ENCODE measurements at places on chromosomes 4 and X.

DNA sequence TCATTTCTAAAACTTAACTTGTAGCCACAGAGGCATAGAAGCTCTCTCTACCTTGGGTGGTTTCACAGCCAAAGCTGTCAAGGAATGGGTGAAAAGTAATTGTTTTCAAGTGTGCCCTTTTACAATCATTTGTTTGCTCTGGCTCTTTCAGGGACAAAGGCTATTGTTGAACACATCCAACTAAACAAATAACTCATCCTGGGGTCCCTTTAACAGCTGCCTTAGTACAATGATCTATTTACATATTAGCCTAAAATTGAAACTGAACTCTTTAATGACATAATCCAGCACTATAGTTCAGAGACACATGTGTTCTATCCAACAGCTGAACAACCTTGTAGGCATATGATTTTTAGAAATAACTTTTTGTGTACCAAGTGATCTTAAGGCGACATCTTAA lies 3.7 kb downstream of the HHIP start:
- DNase-seq, result no peak

- no peak for DNase-seq
Measured at GRCh38 chr4:169084954-169085353, 74.9 kb upstream of the CBR4 start.

DNA sequence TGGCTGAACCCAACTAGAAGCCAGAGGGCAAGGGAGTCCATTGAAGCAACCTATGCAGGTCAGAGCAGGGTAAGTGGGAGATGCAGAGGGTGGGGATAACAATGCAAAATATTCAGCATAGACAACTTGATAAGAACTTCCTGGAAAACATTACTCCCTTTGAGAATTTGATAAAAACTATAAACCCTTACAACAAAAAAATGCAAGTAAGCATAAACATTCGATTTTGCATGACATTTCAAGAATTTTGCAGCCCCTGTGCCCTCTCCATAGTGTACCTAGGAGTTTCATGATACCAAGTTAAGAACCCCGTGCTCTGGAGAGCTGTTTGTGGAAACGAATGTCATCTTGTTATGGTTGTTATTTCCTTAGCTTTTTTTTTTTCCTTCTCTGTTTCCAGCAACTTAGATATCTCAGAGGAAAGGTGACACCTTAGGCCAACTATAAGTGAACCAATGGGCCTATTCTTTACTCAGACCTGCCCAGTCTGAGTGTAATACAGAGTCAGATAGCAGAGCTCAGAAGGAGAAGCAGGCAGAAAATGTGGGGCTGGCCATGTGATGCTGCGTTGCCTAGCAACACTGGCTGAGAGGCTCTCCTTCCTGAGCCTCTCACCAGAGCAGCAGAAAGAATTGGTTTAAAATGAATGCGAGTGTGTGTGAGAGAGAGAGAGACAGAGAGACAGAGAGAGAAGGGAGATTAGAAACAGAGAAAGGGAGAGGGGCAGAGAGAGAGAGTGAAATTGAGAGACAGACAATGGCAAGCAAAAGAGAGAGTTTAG lies 36.7 kb upstream of the GABRQ start:
- DNase-seq, result no peak

DNA sequence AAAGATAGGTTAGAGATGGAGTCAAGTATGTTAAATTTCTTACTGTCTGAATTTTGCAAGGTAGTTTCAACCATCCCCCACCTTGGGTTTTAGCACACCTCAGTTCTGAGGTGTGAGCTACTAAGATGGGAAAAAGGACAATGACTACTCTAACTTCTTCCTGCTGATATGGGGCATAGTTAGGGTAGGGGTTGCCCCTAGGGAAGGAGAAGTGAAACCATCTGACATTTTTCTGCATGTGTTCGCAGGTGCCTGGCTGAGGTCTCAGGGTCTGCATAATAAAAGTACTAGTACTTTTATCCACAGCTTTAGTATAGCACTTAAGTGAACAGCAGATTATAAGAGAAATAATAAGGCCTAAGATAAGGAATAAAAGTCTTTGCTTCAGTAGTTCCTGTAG lies 129.5 kb upstream of the CYSLTR1 start:
- no peak for DNase-seq

DNA sequence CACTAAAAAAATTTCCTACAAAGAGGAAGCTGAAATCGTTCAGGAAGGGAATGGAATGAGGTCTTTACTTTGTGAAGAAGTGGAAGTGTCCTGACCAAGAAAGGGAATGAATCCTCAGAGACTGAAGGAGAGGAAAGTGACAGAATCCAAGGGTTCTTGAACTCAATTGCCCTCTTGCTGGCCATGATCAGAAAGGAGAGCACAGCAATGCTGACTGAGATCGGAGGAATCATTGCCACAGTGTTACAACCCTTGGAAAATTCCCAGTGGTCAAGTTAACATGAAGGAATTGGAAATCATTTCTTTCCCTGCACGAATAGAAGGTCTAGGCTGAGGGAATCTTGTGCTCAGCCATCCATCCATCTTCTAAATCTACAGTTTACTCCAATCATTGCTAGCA lies 190.0 kb upstream of the NEIL3 start:
- DNase-seq, result no peak

DNA sequence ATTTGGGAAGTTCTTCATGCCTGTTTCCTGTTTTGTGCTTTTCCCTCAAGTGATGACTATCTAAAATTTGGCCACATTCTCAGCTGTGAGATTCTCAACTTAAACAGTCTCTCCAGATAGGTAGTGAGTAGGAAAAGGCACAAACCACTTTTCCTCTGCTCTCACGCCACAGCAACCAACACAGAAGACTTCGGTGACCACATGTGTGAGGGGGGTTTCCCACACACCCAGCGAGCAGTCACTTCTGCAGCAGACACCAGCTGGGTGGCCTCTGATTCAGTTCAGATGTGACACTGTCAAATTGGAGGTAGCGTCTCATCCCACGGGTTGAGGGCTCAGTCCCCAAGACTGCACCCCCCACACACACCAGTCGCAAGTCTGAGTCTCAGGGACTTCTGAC lies 25.1 kb upstream of the CLDN34 start:
- peak; percentile 16 for DNase-seq

- no peak for DNase-seq
Measured at GRCh38 chrX:11375614-11376119, 82.5 kb downstream of the AMELX start.

- DNase-seq, result no peak
Measured at GRCh38 chrX:152915541-152916241, 17.8 kb downstream of the ZNF185 start.

- DNase-seq, result no peak
Measured at GRCh38 chr4:151627491-151627890, 133.3 kb downstream of the GATB start.

DNA sequence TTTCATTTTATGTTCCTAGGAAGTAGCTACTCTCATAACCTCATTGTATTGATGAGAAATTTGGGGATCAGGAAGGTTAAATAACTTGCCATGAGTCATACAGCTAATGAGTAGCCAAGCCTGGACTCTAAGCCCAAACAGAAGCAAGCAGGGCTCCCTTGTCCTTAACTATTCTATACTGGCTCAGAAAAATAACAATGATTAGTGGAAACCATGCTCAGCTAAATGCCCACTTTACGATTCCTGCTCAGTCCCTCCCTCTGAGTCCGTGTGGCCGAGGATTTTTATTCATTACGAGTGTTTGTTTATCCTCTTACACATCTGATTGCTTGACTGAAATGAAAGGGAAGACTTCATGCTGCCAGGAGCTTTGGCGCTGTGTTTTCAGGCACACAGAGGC lies 100.9 kb downstream of the SLC34A2 start:
- no peak for DNase-seq

DNA sequence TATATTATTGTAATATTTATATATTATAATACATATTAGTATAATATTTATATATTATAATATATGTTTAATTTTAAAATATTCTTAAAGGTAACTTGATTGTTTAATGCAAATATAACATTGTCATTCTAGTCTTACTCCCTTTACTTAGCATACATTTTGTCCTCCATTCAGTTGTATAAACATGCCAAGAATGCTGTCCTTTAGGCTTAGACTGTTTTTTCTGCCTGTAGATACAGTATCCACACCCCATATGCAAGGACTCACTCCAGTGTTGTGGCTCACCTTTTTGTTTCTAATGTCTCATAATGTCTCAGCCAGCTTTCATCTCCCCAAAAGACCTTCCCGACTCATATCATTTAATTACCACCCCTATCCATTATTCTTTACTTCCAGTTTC lies 2110.0 kb downstream of the PCDH7 start:
- no peak for DNase-seq

DNA sequence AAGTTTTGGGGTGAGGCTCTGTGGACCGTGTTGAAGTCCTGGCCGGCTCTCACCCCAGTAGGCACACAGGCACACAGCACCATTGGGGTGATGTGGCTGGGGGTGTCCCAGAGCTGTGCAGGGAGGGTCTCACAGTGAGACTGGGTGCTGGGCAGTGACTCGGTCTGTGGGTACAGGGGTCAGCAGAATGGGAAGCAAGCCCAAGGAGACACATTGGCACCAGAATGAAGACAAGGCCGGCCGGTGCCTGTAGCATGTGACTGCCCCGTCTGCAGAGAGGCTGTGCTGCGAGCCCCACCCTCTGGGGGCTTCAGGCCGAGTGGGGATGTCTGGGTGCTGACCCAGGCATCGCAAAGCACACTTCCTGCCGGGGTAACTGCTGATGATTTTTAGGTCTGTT lies 5.2 kb downstream of the MAEA start:
- no peak for DNase-seq

GRCh38 chrX:37776283-37776986 lies 3.4 kb upstream of the CYBB start:
- DNase-seq, result no peak

GRCh38 chr4:140995058-140995457 lies 138.2 kb downstream of the RNF150 start:
- no peak for DNase-seq

GRCh38 chr4:110211007-110211769 lies 12.8 kb upstream of the ELOVL6 start:
- peak; percentile 31 for DNase-seq

DNA sequence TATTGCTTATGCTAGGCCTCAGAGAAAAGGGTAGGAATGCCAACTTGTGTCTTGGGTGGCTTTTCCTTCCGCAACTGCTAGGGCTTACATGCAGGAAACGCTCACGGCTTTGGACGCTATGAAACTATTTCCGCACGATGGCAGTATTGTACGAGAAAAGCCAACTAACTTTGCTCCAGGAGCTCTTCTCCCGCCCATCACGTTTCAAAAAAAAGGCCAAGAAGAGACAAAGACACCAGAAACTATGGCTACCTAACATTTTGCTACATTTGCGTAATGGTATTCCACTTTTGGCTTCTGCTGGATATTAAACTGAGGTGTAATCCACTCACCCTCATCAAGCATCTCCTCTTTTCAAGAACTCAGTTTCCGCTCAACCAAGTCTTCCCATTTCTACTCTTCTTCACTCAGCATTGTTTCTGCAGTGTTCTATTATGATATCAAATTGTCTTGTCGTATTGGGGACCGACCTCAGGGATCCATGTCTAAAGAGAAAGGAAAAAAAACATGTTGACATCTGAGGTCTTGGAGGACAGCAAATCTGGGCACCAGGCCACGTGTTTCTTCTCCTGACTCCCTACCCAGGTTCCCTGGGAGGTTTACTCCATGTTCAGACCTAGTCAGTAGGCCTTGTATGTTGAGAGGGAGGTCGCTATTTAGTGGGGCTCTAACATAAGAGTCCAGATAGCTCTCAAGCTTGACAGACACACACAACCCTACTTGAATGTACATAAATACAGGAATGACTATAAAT lies 239.4 kb upstream of the STK26 start:
- DNase-seq, result peak; percentile 51

DNA sequence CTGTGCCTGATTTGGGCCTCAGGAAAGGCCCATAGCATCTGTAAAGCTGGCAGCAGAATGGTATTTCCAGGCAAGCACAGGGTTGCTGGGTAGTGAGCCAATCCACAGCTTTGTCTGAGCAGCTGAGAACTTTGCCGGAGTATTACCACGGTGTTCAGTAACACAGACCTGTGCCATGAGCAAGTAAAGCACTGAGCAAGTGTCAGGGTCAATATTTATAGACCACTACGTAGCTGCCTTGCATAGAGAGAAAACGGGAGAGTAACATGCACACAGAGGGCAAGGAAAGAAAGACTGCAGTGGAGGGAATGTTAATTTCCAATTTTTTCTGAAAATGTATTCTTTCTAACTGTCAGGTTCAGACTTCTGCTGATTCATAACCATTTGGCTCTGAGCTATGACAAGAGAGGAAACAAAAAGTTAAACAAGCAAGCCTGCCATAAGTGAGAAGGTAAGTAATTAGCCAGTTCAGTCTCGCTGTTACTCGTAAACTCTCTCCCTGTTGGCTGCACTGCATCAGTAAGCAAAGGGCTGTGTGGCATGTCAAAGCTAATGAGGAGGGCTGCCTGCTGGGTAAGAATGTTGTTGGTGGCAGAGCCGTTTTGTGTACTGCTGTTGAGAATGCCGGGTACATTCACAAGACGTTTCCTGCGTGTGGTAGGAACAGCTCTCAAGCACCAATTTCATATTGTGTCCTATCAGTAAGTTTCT lies 238.1 kb downstream of the BMPR1B start:
- peak; percentile 6 for DNase-seq

DNA sequence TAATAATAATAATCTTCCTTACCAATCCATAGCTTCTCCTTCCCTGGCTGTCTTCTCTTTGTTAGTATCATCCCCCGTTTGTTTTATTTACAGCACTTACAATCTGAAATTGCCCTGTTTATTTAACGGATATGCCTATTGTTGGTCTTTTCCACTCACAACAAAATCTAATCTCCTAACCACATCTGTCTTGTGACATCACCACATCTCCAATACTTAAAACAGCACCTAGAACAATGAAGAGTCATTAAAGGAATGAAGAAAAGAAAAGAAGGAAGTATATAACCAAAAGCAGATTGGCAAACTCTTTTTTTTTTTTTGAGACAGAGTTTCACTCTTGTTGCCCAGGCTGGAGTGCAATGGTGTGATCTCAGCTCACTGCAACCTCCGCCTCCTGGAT lies 38.7 kb upstream of the JADE1 start:
- no peak for DNase-seq

- no peak for DNase-seq
Measured at GRCh38 chr4:90349636-90350035, 222.4 kb downstream of the CCSER1 start.

DNA sequence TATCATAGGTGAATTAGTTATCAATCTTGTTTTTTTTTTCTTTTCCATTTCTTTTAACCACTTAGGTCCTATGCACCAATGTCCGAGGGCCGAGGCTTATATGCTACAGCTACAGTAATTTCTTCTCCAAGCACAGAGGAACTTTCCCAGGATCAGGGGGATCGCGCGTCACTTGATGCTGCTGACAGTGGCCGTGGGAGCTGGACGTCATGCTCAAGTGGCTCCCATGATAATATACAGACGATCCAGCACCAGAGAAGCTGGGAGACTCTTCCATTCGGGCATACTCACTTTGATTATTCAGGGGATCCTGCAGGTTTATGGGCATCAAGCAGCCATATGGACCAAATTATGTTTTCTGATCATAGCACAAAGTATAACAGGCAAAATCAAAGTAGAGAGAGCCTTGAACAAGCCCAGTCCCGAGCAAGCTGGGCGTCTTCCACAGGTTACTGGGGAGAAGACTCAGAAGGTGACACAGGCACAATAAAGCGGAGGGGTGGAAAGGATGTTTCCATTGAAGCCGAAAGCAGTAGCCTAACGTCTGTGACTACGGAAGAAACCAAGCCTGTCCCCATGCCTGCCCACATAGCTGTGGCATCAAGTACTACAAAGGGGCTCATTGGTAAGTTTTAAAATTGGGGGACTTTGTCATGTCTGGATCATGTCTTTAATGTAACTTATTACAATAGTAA lies 250.7 kb downstream of the RAPGEF2 start:
- no peak for DNase-seq
